ENCODE measurements at places on chromosomes 5 and 9.

DNA sequence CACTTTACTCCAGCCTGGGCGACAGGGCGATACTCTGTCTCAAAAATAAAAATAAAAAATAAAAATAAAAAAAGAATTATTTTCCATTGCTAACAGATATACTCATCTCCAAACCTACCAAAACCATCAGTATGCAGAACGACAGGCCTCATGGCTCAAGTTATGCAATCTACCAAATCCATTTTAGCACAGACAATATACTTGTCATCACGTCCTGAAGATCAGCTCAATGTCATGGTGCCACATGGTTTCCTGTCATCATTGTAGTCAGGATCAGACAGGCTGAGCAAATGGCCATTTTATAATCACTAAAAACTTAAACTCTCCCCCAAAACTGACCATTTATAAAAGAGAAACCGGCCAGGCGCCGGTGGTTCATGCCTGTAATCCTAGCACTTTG is 69.1 kb downstream of the HABP4 start:
- DNase-seq = no peak

GRCh38 chr9:18338042-18338441 is 135.9 kb upstream of the ADAMTSL1 start:
- no peak for DNase-seq

GRCh38 chr5:180873615-180874520 is 12.8 kb upstream of the ZFP62 start:
- no peak for DNase-seq

- no peak for DNase-seq
Observed at GRCh38 chr9:107948601-107949000, 459.0 kb upstream of the KLF4 start.

GRCh38 chr9:17064558-17064957 is 70.3 kb upstream of the CNTLN start:
- DNase-seq = no peak

DNA sequence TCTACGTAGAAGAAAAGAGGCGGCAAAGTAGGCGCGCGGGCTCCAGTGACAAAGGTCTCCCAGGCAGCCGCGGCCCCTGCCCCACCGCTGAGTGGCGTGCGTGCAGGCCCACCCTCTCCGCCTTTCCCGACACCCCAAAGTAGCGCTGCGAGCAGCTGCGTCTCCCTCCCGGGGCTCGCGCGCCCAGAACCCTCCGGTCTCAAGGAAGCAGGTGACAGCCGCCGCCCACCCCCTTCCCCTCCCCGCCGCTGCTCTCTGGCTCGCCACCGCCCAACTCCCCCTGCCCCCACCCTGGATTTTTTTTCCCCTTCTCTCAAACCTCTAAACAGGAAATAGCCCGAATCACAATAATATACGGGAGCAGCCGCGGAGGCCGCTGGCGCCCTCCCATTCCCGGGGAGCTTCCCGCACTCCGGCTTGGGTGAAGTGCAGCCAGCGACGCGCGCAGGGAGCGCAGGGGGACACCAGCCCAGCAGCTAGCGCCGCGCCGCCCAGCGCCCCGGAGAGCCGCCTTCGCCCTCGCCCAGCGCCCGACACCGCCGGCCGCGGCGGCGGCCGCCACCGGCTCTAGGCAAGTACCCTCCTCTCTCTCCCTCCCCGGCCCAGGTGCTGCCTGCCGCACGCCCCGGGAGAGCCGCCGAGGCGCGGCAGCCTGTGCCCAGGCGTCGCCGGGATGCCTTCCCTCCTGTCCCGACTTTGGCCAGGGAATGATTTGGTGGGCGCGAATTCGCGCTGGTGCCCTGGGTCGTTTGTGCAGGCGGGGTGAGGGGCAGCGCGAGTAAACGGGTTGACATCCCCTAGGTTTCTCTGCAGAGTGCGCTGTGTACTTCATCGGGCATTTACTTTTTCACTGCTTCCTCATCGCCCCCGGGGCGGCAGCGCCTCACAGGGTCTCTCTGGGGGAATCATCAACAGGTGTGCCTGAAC is 52.7 kb upstream of the TJP2 start:
- DNase-seq = no peak

DNA sequence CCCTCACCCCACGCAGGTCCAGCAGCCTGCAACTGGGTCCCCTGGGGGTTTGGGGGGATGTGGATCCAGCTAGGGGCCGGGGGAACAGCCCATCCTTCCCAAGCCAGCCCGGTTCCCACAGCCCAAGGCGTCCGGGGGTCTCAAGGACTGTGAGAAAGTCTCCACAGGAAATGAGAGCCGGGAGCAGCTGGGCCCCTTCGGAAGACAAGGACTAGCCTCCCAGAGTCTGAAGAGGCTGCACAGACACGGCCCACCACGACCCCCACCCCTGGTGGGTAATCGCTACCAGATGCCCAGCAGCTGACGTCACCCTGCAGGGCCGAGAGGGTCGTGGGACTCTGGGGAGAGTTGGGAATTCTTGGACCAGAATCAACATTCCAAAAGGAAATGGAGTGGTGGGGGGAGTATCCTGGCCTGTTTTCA is 10.5 kb downstream of the SH2D3C start:
- DNase-seq = no peak

DNA sequence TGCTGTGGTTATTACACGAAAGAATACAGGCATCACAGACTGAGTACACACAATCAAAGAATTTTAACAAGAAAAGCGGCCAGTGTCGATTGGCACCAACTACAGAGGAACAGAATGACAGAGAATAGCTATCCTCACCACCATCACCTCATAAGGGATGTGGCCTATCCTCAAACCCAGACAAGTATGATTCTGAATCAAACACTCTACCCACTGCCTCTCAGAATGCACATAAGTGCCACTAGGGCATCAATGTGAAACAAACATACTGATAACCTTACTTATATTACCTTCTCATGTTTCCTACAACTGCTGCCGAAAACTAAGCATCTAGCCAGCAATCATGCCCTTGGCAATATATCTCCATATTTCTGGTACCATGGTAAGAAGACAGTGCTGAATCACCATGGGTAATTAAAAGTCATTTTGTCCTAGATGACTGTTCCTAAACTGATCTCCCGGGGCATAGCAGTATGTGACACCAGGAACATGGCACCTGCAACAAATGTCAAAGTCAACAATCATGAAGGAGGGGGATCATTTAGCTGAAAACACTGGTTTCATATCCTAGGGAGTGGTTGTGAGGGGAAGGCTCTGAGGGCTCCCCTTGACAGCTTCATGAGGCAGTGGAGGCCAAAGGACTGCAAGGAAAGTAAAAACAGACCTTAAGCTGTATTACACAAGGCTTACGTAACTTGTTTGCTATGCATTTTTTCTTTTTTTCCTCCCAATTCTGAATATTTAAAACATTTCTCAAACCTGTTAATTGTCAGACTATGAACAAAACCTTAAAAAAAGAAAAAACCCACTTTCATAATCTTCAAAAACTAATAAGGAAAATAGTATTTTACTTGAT is 88.3 kb downstream of the LHFPL2 start:
- DNase-seq = no peak

- no peak for DNase-seq
Observed at GRCh38 chr5:86971034-86971571, 296.6 kb upstream of the RASA1 start.

Measured in stimulated activated CD8-positive, alpha-beta memory T cell treated with anti-CD3 and anti-CD28 coated beads, Interleukin-7, amount 100 ng/mL, for 24 hours (primary cell).